ENCODE measurements at places on chromosomes 6 and 20.

GRCh38 chr6:150298030-150298380 is 70.8 kb upstream of the IYD start:
- DNase-seq, result no peak

GRCh38 chr6:44029444-44030185 is 97.6 kb downstream of the MRPL14 start:
- DNase-seq, result no peak

DNA sequence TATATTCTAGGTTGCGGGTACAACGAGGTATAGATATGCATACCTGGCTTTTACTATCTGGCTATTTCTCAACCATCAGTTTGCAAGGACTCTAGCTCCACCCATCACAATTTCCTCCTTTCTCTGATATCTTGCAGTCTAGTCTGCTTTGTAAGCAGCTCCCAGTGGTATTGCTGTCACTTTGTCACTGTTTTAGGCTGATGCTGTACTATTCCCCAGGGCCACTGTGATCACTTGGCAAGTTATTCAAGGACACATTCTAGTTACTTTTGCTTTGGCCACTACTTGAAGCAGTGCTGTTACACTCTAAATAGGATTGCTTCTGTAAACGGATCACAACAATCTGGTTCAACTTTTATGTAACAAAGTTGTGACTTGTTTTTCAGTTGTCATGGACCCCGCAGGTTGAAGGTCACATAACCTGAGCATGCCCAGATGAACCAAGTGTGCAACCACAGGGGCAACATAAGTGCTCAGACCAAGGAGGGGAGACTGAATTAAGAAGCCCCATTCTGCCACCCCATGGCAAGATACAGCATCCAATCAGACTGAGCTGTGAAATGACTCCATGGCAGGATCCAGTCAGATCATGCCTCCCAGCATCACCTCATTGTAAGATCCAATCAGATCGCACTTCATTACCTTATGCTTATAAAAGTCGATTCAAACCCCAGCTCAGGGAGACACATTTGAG is 588.4 kb upstream of the CITED2 start:
- DNase-seq, result no peak

DNA sequence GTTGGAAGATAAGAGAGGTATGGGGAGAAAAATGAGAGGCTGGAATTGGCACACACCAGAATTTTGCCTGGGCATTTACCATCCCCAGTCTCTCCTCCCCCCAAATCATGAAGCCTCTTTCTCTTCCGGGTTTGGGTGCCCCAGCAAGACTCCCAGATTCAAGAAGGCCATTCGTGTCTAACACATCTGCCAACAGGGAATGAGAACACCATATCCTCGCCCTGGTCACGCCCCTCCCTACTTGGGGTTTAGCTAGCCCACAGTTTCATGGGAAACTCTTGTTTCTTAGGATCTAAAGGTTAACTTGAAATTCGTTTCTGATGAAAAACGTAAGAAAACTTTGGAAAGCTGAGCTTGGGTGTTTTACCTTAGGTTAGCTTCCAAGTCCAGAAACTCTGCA is 105.5 kb upstream of the TMEM170B start:
- DNase-seq, result no peak

GRCh38 chr6:138736640-138737039 is 36.9 kb upstream of the CCDC28A start:
- no peak for DNase-seq

DNA sequence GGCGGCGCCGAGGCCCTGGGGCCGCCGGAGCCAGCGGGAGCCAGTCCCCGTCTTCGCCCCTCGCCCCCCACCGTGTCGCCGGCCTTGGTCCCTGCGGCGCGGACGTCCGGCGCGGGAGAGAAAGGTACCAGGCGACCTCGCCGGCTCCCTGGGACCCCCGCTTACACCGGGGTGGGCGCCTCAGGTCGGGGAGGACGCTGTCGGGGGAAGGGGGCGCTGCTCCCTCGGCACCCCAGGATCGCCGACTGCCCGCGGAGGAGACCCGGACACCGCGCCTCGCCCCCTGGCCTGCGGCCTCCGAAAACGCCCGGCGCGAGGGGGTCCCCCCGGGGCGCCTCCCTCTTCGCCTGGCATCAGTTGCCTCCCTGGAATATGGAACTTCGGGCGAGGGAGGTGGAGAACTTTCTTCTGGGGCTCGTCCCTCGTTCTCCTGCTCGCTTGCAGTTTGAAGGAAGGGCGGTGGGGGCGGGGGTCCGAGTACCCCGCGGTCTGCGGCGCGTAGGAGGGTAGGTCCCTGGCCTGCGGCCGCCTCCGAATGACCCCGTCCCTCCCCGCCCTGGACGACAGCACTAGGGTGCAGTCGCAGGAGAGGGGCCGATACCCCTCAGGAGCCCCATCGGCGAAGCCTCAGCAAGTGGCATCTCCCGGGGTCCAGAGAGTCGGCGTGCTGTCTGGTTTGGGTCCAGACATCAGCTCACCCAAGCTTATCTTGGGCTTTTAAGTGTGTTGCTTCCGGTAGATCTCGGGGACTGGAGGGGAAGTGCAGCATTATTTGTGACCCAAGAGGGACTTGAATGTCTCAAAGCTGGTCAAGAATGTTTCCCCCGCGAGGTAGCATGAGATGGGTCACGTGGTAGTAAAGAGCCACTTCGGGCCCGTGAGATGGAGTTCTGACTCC is 549 bp downstream of the ANKRD6 start:
- no peak for DNase-seq

DNA sequence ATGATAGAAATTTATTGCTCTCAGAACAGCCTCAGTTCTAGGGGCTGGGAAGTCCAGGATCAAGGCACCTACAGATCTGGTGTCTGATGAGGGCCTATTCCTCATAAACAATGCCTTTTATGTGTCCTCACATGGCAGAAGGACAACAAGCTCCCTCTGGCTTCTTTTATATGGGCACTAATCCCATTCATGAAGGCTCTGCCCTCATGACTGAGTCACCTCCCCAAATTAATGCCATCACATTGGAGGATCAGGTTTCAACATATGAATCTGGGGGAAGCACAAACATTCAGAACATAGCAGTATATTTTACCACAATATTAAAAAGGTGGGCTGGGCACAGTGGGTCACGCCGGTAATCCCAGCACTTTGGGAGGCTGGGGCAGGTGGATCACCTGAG is 58.5 kb upstream of the CCN6 start:
- DNase-seq, result no peak

DNA sequence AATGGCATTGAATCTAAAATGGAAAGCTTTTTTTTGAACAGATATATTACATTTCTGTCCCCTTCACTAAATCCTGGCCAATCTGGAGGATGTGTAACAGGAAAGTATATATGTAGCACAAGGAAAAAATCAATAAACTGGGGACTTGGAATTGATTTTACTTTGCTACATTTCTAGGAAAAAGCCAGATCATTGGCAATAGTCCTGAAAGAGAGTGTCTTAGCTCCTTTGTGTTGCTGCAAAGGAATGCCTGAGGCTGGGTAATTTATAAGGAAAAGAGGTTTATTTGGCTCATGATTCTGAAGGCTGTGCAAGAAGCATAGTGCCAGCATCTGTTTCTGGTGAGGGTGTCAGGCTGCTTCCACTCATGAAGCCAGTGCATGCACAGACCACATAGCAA is 574.9 kb downstream of the HTR1B start:
- DNase-seq, result no peak

DNA sequence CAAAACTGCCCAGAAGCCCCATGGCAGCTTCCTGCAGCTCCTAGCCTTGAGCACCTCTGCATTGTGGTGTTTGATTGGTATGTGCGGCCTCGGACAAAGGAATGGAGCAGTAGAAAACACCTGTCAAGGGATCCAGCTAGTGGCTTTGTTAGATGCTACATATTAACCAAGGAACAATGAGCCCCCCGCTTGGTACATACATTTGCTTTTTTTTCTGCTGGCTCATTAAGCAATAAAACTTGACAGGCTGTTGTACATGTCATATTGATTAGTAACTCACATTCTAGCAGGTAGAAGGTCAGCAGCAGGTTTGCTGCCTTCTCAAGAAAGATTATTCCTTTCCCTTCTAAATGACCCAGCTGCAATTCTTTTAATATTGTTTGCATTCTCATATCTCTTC is 937 bp downstream of the SPACA1 start:
- DNase-seq, result no peak

- no peak for DNase-seq
Measured at GRCh38 chr6:89402776-89403175, 9.3 kb downstream of the RRAGD start.

DNA sequence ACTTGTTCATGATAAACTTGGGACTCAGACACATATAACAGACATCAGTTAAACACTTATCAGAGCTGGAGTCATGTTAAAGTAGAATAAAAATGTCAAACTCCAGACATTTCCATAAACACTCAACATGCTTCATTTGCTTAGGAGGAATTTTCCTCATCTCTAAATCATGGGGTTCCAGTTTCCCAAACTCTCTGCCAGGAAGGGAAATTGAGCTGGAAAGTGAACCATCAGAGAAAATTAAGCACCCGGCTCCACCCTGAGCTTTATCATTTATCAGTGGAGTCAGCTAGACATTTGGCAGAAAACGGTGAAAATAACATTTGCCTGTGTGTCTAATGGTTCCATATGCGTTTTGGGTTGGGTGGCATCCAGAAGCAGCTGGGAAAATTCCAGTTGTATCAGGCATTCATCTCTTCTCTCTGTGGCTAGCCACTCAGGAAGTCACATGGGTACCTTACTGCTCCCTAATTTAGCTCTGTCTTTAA is 25.3 kb upstream of the ZNFX1 start:
- peak; percentile 51 for DNase-seq

DNA sequence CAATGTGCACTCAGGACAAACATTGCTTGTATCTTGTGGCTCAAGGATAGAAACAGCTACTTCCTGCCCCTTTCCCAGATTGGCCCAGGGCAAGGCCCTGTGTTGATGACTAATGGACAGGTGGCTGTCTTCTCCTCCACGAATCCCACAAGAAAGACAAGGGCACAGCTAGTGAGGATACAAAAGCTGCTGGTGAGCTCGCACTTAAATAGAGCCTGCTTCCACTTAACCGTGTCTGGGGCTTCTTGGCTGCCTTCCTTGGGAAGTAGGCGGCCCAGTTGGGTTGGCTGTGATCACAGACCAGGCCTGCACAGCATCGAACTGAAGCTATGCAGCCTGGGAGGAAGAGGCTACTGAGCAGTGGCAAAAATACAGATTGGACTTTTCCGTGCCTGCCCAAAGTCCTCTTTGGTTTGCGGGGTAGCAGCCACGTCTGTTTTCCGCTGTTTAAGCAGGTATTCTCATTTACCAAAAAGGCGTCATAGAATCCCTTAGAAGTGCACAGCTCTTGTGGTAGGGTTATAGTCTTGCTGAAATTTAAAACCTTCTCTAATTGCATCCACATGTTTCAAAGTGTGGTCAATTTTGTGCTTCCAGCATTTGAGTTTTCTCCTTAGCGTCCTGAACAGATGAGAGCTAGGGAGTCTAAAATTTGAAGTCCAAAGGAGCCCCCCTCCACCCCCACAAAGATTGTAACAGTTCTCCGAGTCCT is 23.0 kb upstream of the NAA20 start:
- DNase-seq, result no peak

- no peak for DNase-seq
Measured at GRCh38 chr6:141562186-141562811, 570.4 kb upstream of the GJE1 start.

DNA sequence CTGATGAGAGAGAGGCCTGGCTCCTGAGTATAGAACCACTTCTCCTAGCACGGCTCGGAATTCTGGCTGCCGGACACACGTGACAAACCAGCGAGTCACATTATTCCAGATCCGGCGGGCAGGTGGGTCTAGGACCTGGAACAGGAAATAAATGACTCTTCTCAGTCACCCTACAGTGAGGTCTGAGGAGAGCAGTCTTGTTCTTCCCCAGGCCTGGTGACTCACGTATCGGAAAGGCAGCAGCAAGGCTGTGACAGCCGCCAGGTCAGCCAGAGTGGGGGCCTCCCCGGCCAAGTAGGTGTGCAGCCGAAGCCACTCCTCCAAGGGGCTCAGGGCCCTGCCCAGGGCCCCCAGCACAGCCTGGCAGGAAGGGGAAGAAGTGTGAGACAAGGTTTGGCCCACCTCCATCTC is 2.8 kb downstream of the VARS1 start:
- DNase-seq, result no peak

DNA sequence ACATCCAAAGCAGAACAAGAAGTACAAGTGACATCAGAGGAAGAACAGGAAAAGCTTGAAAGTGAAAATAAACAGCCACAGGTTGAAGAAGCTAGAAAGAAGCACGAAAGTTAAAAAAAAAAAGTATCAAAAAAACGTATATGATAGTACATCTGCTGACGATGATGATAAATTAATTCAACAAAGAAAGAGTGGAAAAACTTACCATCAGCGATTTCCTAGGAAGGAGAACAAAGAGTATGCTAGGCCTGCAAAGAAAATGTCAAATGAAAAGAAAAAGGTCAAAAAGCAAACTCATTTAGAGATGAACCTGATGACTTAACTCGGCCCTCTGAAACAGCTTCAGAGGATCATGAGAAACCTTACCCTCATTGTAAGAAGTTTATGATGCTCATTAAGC is 3.7 kb downstream of the SAYSD1 start:
- DNase-seq, result no peak

DNA sequence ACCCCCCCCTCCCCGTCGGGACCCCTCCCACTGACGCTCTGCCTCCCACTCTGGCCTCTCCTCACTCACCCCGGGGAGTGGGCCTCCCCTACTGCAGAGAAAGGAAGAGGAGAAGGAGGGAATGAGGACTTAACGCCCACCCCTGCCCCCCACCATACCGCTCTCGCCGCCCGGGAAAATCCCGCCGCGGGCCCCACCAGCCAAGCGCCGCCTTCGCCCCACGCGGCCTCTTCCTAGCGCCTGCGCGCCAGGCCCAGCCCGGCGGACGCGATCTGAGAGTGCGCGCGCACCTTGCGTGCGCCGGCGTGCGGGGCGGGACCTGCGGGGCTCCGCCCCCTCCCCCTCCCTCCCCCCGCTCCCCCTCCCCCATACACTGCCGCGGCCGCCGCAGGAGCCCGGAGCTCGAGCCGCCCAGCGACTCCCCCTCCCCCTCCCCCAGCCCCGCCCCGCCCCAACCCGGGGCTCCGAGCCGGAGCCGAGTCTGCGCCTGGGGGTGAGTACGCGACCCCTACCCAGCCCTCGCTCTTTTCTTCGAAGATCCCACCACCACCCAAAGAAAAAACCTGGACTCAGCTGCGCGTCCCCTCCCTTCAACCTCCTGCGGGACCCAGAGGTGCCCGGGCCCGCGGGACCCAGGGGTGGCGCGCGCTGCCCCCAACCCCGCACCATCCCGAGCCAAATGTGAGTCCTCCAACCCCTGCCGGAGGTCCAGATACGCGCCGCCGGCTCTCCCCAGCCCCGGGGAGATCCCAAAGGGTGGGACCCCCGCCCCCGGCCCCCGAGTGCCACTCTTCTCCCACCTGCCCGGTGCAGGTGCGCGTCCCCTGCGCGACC is at the start of the genes MRPL14 and TMEM63B:
TSS of gene MRPL14 (minus strand) at position 267 of the 834 bp plus-strand sequence. CDS start 10,841 bp downstream, outside the sequence.
TSS of gene TMEM63B (plus strand) at position 369 of the 834 bp plus-strand sequence. CDS start 7,031 bp downstream, outside the sequence.
- DNase-seq, result peak; percentile 18

GRCh38 chr20:38242848-38243708 is 17.5 kb downstream of the KIAA1755 start:
- DNase-seq, result no peak

Data from SK-N-MC (cell line).